ENCODE measurements at places on chromosomes 7 and 10.

- DNase-seq: peak; percentile 29
Observed at GRCh38 chr10:5530846-5531557, 6.2 kb downstream of the CALML3 start.

- DNase-seq: no peak
Observed at GRCh38 chr7:143908120-143908519, 6.1 kb upstream of the TCAF1 start.

DNA sequence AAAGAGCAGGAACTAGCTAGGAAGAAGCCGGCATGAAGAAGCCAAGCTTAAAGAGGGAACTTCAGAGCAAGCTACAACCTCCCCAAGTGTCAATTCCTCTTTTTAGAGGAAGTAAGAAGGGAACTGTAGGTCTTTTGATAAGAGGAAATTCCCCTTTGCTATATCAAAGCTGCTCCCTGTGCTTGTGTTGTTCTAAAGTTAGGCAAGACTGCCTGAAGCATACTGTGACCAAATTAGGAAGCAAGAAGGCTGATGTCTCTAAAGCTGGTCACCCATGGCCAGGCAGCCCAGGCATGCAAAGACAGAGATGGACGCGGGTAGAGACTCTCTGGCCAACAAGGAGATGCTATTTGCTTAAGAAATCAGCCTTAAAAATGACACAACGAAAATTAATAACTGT lies 87.9 kb downstream of the RNF216 start:
- DNase-seq: peak; percentile 71

GRCh38 chr10:6751363-6751762 lies 171.3 kb upstream of the PRKCQ start:
- DNase-seq: no peak

GRCh38 chr7:92753614-92754013 lies 82.8 kb downstream of the CDK6 start:
- DNase-seq: no peak

- no peak for DNase-seq
Observed at GRCh38 chr7:22001345-22002004, 55.8 kb upstream of the CDCA7L start.

DNA sequence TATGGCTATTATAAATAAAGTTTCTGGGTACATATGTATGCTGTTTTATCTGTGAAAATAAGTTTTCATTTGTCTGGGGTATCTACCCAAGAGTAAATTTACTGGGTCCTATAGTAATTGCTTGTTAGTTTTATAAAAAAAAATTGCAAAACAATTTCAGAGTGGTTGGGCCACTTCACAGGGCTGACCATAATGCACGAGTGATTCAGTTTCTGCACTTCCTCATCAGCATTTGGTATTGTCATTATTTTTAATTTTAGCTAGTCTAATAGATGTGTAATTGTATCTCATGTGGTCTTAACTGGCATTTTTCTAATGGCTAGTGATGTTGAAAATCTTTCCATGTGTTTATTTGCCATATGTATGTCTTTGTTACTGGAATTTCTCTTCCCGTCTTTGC lies 452.4 kb upstream of the AKR1E2 start:
- no peak for DNase-seq

- no peak for DNase-seq
Observed at GRCh38 chr7:148204639-148205304, 385.8 kb upstream of the C7orf33 start.

- DNase-seq: no peak
Observed at GRCh38 chr10:97019213-97019844, 166.4 kb downstream of the SLIT1 start.

GRCh38 chr10:101414034-101414433 lies 60.1 kb downstream of the BTRC start:
- no peak for DNase-seq

- no peak for DNase-seq
Observed at GRCh38 chr10:30185341-30185740, 126.0 kb upstream of the JCAD start.

DNA sequence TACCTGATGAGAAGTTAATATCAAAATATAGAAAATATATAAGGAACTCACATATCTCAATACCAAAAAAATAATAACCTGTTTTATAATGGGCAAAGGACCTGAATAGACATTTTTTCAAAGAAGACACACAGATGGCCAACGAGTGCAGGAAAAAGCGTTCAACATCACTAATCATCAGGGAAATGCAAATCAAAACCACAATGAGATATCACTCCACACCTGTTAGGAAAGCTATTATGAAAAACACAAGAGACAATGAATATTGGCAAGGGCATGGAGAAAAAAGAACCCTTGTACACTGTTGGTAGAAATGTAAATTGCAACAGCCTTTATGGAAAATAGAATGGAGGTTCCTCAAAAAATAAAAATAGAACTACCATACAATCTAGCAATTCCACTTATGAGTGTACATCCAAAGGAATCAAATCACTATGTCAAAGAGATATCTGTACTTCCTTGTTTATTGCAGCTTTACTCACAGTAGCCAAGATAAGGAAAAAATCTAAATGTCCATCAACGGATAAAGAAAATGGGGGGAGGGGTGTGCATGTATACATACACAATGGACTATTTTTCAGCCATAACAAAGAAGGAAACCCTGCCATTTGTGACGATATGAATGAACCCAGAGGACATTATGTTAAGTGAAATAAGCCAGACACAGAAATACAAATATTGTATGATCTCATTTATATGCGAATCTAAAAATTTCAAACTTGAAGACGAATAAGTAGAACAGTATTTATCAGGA lies 3.6 kb upstream of the ALOX5 start:
- no peak for DNase-seq

DNA sequence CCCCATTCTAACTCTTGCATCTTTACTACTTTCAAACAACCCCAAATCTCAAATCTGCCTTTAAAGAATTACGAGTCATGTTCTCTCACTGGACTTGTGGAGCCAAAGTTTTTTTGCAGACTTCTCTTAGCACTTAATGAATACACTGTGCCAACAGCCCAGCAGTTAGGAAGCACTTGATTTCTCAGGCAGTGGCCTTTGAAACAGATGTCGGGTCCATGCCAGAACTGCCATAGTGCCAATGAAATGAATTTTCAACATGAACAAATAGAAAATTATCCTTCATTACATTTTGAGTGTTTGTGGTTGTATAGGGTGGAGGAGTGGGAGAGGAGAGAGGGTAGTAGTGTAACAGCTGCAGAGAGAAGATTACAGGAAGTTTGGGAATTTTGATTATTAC lies 5.9 kb downstream of the BORCS7 start:
- DNase-seq: no peak

GRCh38 chr7:12607134-12607533 lies 36.6 kb downstream of the SCIN start:
- no peak for DNase-seq

DNA sequence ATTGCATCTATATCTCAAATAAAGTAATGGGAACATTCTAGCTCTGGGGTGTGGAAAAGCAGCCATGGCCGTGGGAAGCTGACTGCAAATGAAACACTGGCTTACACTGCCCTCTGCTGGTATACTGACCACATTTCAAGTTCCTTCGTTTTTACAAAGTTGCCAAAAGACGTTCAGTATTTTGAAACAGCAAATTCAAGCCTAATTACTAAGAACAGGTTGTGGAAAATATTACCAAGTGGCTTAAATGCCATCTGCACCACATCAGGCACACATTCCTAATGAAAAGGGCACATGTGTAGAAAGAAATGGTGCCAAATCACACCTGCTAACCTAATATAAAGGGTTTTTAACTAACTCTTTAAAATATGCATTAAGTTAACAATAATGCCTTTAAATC lies 83.9 kb downstream of the JAZF1 start:
- DNase-seq: no peak

DNA sequence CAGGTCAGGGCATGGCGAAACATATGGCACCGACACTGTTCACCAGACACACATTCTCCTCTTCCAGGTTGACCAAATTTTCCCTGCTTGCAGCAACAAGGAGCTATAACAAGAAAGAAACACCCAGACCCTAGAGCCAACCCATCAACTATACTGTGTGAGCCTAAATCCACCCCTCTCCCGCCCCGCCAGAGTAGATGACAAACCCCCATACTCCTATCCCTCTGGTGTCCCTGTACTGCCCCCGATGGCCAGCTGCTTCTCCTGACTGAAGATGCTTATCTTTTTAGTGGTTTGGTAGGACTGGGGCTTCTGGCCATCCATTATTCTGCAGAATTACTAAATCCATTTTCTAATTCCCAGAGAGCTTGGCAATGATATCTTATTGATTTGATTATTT lies 70.1 kb upstream of the EEPD1 start:
- DNase-seq: no peak

DNA sequence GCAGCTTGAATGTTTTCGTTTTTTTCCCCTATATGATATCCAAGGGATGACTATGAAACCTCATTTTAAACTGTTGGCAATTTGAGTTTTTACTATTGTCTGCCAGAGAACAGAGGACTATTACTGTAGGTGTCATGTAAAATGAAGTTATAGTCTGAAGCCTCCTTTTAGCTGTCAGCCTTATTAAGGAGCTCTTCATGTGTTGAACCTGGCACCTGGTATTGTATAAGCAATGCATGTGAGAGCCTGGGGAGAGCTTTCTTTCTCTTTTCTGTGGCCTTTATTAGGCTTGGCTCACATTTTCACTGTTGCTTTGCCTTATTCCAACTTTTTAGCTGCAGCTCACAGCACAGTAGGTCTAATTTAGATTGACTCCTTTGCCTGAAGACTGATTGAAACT lies 119.1 kb upstream of the FOXP2 start:
- DNase-seq: no peak

DNA sequence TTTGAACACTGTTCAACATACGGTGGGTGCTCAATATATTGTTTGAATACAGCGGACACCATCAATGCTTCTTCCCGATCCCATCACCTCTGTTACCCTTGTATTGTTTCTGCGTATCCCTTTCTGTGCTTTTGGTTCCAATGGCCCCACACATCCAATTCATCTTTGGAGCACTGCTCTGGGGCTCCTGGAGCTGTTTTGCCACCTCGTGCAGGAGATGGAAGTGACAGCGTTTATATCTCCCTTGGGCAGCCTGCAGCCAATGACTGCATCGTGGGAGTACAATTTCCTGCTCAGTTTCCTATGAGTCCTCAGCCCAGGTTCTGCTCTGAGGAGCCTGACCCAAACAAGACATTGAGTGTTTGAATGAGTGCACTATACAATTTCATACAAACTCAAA lies 50.2 kb upstream of the PIK3CG start:
- DNase-seq: no peak

- DNase-seq: no peak
Observed at GRCh38 chr7:1298931-1299885, 66.5 kb downstream of the UNCX start.

DNA sequence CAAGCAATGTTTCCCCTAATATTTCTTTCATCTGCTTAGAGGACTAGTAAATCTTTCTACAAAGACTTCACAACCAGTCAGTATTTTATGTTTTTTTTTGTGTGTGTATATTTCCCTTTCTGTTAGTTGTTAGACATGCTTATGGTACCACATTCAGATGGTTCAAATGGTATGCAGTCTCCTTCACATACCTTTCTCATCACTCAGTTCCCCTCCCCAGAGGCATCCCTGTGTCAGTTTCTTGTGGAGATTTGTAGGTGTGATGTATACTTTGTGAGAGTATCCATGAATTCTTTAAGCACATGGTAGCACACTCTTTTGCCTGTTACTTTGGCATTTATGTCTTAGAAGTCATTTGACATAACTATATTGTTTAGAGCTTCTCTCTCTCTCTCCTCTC lies 4.4 kb downstream of the ZNF485 start:
- no peak for DNase-seq

- no peak for DNase-seq
Observed at GRCh38 chr7:159049266-159050025, 95.2 kb downstream of the VIPR2 start.

DNA sequence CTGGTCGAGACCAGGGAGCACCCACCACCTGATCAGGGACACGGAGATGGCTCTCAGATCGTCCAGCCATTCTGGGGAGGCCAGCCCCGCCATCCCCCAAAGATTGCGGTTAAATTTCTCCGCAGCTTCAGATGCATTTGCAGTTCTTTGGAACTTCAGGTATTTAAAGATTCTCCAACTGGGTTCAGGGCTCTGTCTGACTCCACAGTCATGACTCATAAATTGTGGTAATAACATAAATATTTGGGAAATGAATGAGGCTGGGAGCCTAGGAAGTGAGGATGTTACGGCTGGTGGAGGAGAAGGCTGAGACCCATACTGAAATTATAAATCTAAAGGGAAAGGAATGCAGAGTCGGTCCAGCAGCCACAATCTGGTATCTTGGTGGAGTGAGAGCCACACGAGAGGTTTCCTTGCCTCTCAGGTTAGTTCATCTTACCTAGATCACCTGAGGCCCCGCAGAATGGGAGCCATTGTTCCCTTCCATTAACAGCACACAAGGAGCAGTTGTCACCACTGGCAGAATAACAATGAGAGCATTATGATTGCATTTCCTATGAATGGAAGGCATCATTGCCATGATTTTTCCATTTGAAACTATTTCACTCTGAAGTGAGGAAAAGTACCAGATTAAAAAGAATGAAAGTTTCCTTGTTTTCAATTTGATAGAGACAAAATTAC lies 26.7 kb upstream of the DNAJB6 start:
- DNase-seq: no peak

DNA sequence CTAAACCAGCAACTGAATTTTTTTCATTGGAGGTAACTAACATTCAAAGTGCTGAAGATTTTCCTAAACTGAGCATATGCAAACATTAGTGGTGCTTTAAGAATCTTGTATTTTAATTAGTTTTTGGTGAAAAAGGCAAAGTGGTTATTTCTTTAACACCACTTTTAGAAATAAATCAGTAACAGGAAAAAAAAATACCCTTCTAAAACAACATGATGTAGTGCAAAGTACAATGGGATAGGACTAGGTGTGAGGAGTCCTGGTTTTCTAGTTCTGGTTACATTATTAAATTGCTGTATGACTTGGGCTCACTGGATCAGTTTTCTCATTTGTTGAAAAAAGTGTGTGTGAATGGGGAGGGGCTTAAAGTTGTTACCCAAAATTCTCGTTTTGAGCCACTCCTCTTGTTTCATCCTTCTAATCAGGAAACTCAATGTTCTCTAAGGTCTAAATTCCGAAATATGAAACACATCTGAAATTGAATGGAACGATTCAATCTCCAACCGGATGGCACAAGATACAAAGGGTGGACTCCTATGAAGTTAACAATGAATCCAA lies 1.8 kb downstream of the WASL start:
- no peak for DNase-seq

- peak; percentile 28 for DNase-seq
Observed at GRCh38 chr10:124122211-124122610, 28.8 kb upstream of the CHST15 start.

GRCh38 chr7:7228472-7228871 lies 46.1 kb downstream of the C1GALT1 start:
- no peak for DNase-seq

Data from aorta (tissue), 5 donors.